HCEC 1CT (cell line): ENCODE measurements at places on chromosomes 7 and 10.

DNA sequence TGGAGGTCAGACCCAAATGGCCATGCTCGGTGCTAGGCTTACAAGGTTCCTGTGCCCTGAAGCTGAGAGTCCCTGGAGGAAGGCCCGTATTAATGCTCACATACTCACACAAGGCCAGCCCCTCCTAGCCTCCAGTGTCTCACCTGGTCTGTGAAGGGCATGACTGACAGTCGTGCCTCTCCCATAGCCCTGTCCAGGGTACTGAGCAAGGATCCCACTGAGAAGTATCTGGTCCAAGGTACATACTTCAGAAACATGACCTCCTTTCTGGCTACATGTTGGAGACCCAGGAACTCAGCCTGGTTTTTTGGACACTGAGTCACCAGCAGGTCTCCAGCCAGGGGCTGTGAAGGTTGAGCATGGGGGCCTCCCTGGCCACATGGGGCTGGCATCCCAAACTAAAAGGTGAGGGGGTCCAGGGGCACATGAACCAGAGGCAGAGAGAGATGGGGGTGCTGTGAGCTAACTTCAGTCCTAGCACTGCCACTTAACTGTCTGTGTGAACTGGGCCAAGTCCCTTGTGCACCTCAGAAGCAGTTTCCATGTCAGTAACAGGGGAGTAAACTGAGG, 17.6 kb upstream of the RASGEF1A start:
- DNase-seq = no peak

DNA sequence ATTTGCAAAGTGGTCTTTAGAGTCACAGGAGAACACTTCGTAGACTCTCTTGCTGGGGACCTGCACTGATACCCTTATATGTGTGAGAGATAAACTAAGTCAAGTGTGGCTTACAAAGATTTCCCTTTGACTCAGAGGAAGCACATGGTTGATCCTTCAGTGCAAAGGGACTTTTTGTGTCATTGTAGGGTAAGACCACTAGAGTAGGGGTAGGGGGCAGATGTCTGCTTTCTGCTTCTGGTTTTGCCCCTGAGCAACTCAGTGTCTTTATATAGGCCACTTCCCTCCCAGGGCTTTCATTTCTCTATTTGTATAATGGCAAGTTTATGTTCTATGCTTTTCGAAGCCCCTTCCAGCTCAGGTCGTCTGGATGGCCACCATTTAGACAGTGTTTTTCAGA, 281.7 kb downstream of the SORCS3 start:
- DNase-seq = no peak

- no peak for DNase-seq
Observed at GRCh38 chr7:27615420-27616185, 47.1 kb downstream of the HIBADH start.

DNA sequence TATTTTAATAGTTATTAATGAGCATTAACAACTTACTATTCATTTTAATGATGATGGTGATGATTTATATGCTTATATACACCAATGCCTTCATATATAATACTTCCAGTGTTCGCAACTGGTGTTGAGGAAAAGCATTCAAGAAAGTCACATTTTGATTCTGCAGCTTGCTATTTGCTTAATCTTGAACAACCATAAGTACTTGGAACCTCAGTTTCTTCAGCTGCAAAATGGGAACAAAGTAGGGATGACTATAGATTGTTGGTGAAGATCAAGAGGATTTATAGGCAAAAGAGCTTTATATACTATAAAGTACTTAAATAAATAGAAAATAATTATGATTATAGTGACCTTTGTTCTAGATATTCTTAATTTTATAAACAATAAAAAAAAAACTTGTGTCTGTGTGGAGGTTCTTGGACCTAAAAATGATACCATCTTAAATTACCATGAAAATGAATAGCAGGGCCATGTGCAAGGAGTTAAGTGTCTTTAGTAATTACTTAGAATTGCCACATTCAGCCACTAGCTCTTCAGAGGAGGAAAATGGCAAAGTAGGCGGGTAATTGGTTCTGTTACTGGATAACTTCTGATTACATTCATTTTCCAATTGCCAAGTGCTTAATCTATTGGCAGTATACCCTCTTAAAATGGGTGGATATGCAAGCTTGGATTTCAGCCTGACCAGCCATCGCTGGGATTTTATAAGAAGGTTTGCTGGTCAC, 4.5 kb downstream of the ARID5B start:
- DNase-seq = no peak

- no peak for DNase-seq
Observed at GRCh38 chr10:91931526-91932190, 8.1 kb downstream of the BTAF1 start.

GRCh38 chr7:89001306-89001705, 205.8 kb upstream of the TEX47 start:
- no peak for DNase-seq

DNA sequence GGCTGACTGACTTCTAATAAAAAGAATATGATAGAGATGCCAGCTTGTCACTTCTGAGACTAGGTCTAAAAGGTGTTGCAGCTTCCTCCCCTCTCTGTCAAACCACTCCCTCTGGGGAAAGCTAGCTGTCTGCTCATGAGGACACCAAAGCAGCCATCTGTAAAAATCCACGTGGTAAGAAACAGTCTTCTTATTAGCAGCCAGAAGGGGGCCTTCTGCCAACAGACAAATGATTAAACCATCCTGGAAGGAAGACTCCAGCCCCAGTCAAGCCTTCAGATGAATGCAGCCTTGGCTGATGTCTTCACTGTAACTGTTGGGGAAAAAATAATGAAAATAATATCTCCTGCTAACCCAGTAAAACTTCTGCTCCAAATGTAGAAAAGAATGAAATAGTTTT, 41.9 kb upstream of the DAGLB start:
- DNase-seq = peak; percentile 17

- DNase-seq = no peak
Observed at GRCh38 chr7:4792537-4793126, 17.2 kb downstream of the AP5Z1 start.

GRCh38 chr10:15824498-15824897, 35.8 kb downstream of the MINDY3 start:
- peak; percentile 28 for DNase-seq

GRCh38 chr10:114547056-114547455, 111.0 kb downstream of the ABLIM1 start:
- DNase-seq = no peak

- DNase-seq = no peak
Observed at GRCh38 chr10:97006364-97006763, 174.3 kb downstream of the LCOR start.

DNA sequence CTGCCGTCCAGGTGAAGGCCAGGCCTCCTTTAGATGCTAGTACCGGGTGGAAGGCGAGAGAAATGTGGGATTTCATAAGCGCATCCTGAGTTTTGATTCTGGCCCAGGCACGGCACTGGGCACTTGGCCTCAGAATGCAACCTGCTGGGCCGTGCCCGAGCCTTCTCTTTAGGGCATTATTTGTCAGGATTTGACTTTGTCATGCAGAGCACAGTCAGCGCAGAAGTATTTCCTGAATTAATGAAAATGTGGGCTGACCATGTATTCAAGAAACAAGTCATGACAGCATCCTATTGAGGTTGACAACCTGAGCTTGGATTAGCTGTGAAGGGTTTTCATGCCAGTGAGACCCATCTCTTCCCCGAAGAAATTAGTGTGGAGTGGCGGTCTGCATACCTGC, 34.4 kb downstream of the RCC1L start:
- no peak for DNase-seq

DNA sequence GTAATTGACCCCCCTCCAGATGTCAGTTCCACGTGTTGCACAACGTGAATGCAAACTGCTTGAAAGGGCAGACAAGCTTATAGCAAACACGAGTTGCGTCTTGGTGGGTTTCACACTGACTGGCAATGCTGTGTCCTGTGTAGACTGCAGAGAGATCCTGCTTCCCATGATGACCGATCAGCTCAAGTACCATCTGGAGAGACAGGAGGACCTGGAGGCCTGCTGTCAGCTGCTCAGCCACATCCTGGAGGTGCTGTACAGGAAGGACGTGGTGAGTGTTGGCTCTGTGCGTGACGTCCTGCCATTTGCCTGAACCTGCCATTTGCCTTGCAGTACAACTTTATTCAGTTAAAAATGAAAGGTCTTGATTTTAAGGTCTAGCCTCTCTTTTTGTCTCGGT, 71.1 kb downstream of the INSYN2A start:
- no peak for DNase-seq

- no peak for DNase-seq
Observed at GRCh38 chr10:71584902-71585563, 134.5 kb downstream of the C10orf105 start.

DNA sequence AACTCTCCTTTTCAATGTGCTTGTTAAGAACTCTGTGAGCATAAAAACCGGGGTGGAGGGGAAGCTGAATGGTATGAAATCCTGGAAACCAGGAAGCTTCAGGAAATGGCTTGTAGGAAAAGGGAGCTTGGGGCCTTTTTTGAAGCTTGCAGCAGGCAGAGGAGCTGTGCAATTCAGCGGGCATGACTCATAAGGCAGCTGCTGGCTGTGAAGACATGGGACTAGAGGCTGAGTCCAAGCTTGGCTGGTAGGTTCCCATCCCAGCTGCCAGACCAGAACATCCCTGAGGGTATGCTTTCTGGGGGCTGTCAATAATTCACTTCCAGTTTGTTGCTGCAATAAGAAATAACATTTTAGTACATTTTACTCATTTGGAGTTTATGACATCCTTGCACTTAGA, 36.8 kb upstream of the CDC14C start:
- DNase-seq = no peak

DNA sequence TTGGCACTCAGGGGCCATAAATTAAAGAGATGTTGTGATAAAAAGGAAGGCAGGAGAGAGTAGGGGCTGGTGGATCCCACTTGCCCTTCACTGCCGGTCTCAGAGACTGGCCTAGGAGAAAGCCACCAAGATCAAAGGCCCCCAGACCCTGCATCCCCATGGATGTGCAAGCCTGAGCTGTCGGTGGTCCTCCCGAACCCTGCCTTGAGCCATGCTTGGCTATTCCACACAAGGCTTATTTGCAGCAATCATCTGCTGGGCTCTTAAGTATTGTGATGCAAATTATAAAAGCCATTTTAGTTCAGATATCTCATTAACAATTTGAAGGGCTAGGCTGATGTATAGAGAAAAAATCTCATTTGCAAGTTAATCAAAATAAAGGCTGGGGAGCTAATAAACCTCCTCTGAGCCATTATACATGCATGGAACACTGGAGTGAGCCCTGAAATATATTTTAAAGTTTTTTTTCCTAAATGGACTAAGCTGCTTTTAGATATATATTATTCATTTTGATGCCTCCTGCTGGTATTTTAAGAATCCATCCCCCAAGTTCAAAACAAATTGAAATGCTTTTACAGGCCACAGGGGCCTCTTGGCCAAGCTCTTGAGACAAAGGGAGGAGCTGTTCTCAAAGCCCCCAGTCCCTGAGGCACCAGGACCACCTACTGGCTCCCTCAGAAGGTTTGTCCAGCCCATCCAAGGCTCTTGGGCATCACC, 28.1 kb downstream of the OAT start:
- no peak for DNase-seq

- peak; percentile 41 for DNase-seq
Observed at GRCh38 chr7:3482147-3482921, 181.3 kb downstream of the SDK1 start.

- no peak for DNase-seq
Observed at GRCh38 chr7:116951366-116952292, 1.7 kb upstream of the ST7 start.

DNA sequence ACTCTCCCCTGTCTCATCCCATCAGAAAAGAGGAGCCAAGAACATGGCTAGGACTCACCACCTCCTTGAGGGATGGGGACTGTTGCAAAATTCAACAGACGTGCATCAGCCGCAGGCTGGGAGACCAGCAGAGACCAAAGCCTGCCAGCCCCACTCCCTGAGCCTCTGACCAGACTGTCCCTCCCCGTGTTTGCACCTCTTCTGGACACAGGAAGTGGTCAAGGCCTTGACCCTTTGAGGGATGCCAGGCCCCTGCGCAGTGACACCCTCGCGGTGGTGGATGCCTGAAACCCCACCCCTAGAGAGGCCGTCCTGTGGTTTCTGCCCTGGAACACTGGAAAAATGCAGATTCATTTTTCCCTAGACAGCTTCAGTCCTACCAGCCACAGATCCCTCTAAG, 128.4 kb upstream of the TCF7L2 start:
- DNase-seq = no peak

DNA sequence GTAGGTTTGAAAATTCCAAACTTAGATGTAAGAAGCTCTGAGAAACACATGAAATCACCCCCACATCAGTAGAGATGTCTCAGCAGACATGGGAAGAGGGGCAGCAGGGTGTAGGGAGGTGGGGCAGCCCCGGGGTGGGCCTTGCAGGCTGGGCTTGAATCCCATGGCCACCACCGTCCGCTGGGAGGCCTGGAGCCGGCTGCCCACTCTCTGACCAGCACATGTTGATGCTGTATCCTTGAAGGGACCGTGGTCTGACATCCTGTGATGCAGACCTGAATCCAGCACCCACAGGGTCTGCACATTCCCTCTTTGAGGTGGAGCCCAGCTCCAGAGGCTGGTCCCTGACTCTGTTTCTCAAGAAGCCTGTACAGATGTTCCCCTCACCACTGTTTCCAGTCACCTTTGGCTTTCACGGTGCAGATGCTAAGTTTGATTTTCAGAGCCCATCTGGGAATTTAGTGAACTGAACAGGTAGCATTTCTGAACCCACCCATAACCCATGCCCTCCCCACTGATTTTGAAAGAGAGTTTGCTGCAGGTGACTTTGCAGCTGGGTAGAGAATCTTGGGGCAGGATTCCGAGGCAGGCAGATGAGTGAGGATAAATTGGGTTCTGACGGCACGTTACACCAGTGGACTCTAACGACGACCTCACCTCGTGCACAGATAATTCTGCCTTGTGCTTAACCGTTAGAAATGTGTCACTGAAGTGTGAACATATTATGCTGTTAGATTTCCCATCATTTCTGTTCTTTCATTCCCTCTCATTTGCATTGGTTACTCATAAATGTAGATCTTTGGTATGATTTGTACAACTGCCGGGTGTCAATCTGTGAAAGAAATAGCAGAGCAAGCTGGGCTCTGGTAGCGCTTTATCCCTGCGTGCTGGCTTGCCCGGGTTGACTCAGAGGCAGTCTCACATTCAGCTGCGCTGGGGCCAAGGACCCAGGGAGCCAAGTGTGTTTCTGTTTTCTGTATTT, 45.7 kb downstream of the IKZF1 start:
- no peak for DNase-seq

DNA sequence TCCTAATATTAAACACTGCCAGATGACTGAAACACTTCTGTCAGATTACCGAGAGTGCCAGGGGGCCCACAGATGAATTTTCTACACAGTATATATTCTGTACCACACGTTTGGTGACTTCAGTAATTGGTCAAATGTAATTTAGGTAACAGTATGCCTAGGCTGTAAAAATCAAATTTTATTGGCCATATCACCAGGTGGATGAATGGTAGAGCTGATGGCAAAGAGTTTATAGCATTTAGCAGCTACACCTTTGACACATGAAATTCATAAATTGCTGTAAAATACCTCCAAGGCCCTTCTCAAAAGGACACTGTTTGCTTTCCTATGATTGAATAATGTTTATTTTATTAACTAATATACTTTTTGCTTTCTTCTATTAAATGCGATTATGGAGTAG, 101.3 kb downstream of the ARID5B start:
- DNase-seq = no peak

- DNase-seq = no peak
Observed at GRCh38 chr7:91306266-91306665, 42.0 kb downstream of the FZD1 start.

- no peak for DNase-seq
Observed at GRCh38 chr7:50147951-50148808, 55.1 kb upstream of the ZPBP start.

GRCh38 chr10:133278577-133279265, 2.1 kb upstream of the ADAM8 start:
- peak; percentile 41 for DNase-seq

- DNase-seq = peak; percentile 25
Observed at GRCh38 chr10:209357-209756, 74.1 kb downstream of the ZMYND11 start.
